NCI-H1048 (cell line): ENCODE measurements at places on chromosomes 5 and 9.

GRCh38 chr5:114361724-114362196 lies at the start of gene KCNN2:
Gene KCNN2, plus strand, starts transcription at chr5:114362070. Its CDS starts 70 bp downstream, at chr5:114362140.
- DNase-seq: peak; percentile 81

GRCh38 chr5:143931476-143931875 lies 119.5 kb downstream of the HMHB1 start:
- DNase-seq: no peak

DNA sequence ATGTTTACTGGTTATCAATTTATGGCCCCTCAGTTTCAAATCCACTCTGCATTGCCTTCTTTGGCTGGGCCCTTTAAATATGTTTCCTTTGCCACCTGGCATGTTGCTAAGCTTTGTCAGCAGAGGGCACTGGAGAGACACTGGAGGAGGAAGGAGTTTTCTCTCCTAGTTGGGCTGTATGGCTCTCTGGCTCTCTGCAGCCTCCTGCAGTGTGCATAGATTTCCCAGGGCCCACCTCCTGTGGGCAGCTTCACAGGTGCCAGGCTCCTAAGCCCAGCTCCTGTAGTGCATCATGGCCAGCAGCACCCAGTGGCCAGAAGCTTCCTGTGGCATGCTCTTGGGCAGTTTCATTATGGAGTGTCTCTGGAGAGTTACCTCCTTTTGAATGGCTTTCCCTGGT lies 23.3 kb downstream of the CAVIN4 start:
- no peak for DNase-seq

- no peak for DNase-seq
These were observed 27.0 kb downstream of the SKP1 start for GRCh38 chr5:134149571-134150303.

- DNase-seq: no peak
These were observed 46.1 kb downstream of the ZNF608 start for GRCh38 chr5:124700333-124700732.

DNA sequence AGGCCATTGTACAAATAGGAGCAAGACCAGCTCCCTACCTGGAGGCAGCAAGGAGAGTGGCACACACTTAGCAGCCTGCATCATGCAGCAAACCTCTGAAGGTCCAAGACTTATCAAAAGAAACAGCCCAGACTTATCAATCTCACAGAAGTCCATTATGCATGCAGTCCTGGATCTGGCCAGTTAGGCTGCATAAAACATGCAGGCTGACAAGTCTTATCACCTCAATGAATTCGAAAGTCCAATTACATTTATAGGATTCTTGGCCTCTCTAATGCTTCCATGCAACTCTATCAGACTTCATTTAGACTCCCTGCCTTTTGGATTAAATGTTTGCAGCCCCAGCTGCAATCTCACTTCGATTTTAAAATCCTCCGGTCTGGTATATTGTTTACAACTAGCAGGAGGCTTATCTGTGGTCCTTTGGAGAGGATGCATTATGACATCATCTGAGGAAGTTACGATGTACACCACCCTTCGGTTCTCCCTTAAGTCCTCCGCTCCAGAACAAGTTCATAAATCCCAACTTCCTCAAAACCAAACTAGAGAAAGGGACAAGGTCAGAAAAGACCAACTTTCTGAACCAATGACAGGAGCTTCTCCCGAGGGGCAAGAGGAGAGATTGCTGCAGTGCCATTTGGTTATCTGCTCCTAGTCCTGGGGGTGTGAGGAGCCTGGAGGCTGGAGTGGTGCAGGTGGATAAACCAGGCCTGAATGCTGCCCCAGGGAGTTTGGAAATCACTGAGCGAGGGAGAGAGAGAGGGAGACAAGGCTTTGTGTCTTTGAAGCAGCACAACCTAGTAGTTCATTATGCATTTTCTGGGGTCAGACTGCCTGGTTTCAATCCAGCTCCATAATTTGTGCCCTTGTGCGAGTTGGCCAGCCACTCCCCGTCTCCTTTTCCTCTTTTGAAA lies 313.9 kb downstream of the TLE1 start:
- no peak for DNase-seq

DNA sequence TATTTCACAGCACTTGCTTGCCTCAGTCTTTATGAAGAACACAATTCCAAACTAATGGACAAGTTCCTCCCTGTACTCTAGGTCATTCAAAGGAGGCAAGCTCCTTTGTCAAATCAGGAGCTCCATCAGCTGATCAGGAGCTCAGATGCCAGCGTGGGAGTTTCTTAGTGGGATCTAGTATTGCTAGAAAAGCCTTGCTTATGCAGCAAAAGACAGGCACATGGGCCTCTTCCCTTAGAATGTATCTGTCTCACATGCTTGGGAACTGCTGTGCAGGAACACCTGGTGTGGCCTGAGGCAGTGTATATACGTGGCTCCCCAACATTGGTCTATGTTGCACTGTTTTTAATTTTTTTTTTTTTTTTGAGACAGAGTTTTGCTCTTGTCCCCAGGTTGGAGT lies 21.4 kb upstream of the HAVCR1 start:
- DNase-seq: no peak

DNA sequence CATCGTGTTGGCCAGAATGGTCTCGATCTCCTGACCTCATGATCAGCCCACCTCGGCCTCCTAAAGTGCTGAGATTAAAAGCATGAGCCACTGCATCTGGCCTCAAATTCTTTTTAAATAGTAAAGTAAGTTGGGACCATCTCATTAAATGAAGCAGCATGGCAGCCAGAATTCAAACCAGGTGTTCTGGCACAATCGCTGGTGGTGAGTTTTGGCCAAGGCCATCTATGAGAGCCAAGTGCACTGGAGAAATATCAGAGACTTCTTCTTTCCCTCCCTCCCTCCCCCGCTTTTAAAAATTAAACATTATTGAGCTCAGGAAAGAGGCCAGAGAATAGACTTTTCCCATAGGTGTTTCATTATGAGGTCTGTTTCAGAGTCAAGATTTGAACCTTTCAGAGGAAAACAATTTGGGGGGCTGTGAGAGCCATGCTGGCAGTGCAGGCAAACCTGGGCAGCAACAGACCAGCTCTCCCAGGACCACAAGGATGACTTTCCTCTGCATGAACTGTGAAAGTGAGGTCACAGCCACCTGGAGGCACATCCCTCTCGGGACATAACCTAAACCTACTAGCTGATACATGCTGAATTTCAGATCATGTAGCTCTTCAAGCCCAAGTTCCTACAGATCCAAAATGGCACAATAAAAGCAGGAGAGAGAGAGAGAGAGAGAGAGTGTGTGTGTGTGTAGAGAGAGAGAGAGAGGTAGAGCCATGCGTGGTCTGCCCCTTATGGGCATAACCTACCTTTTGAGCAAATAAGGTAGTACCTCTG lies 94.6 kb upstream of the DMRT1 start:
- no peak for DNase-seq

GRCh38 chr5:128378196-128378595 lies 159.8 kb downstream of the FBN2 start:
- no peak for DNase-seq
